Cardiac ventricle fibroblast (primary cell): ENCODE measurements at places on chromosomes 16 and 17. TPM values are rescaled to one million over a fixed set of nuclear protein-coding genes. Genes with fewer than 3 reads are reported as not detected.

The CDC42EP4 gene
- 45.2 and 56.4 TPM in 2 replicates for total RNA-seq

The KCNG4 gene
- not detected in 2 replicates for total RNA-seq

The MPO gene
- total RNA-seq: 0.06 TPM in 1 of 2 replicates, not detected in the other

The SLC9A5 gene
- 0.05 and 0.56 TPM in 2 replicates for total RNA-seq

The SCGB1C2 gene
- total RNA-seq: not detected in 2 replicates

The KCNJ18 gene
- total RNA-seq: not detected in 2 replicates

The HS3ST4 gene
- total RNA-seq: not detected in 2 replicates

The NTN1 gene
- 0.06 and 0.24 TPM in 2 replicates for total RNA-seq

The FOXC2 gene
- 4.4 and 4.5 TPM in 2 replicates for total RNA-seq
